ENCODE measurements at places on chromosomes 3 and 15.
A peak's percentile ranks its signal among the peaks of the same experiment; 100 is the strongest.

DNA sequence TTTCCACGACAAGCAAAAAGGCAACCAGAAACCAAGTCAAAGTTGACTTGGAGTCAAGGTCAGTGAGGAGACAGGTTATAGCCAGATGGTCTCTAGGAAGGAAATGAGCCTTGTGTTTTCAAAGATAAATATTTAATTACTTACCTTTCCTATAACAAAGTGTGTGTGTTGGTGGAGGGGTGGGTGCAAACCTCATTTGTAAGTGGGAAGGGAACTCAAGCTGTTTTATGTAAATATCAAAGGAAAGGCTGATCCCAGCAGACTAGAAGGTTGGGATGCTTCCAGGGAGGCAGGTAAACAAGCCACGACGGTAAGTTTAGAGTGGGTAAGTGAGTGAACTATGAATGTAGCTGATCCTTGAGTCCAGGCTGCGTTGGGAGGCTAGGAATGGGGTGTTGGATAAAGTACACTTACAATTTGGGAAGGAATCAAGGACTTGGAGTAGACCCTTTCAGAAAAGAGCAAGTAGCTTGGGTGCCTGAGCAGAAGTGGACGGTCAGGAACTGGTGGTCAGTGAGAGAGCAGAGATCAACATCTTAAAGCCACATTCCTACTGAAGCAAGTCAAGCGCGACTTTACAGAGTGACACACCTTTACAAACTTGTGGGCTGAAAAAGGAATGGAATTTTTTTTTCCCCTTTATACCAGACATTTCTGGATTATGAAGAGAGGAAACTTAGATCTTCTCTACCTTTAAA, 82.0 kb upstream of the TBL1XR1 start:
- no peak for DNase-seq

GRCh38 chr3:95627697-95628096, 1186.7 kb upstream of the EPHA6 start:
- DNase-seq: no peak

DNA sequence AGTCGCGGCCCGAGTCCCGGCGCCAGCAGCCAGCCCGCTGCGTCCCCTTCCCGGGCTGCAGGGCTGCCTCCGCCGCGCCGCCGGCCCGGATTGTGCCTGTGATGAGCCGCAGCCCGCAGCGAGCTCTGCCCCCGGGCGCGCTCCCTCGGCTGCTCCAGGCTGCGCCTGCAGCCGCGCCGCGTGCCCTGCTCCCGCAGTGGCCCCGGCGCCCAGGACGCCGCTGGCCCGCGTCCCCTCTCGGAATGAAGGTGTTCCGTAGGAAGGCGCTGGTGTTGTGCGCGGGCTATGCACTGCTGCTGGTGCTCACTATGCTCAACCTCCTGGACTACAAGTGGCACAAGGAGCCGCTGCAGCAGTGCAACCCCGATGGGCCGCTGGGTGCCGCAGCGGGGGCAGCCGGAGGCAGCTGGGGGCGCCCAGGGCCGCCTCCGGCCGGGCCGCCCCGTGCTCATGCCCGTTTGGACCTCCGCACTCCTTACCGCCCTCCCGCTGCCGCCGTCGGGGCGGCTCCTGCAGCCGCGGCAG, 1.2 kb downstream of the CHST2 start:
- DNase-seq: peak; percentile 37

- no peak for DNase-seq
Measured at GRCh38 chr15:47866446-47866845, 149.1 kb downstream of the SEMA6D start.

DNA sequence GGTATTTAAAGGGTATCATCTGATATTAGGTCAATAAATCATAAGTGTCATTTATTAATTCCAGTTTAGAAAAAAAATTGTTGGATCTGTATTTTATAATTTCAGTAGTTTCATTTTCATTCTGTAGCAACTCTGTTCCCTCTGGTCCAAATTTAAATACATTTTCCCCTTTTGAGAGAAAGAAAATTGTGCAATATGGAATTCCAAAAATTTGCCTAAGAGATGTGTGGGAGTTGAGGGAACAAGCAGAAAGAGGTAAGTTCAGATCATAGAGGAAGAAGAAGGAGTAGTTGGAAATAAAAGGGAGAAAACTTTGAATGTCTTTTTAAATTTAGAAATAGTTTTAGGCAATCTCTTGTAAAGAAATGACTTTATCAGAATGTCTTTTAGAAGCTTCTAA, 48.9 kb upstream of the MME start:
- no peak for DNase-seq
